ENCODE measurements at places on chromosomes 13 and 19. TPM values are rescaled to one million over a fixed set of nuclear protein-coding genes. Genes with fewer than 3 reads are reported as not detected.

SIGLEC12 gene
- total RNA-seq: not detected

MAMSTR gene
- total RNA-seq: 0.29 TPM

PNMA8B gene
- total RNA-seq: 0.29 TPM

WDR88 gene
- not detected for total RNA-seq

PODNL1 gene
- total RNA-seq: 0.18 TPM

ZSCAN4 gene
- not detected for total RNA-seq

CGB3 gene
- total RNA-seq: not detected

Measured in glomerular endothelial cell (primary cell).